ENCODE measurements at places on chromosomes 7 and 10.

DNA sequence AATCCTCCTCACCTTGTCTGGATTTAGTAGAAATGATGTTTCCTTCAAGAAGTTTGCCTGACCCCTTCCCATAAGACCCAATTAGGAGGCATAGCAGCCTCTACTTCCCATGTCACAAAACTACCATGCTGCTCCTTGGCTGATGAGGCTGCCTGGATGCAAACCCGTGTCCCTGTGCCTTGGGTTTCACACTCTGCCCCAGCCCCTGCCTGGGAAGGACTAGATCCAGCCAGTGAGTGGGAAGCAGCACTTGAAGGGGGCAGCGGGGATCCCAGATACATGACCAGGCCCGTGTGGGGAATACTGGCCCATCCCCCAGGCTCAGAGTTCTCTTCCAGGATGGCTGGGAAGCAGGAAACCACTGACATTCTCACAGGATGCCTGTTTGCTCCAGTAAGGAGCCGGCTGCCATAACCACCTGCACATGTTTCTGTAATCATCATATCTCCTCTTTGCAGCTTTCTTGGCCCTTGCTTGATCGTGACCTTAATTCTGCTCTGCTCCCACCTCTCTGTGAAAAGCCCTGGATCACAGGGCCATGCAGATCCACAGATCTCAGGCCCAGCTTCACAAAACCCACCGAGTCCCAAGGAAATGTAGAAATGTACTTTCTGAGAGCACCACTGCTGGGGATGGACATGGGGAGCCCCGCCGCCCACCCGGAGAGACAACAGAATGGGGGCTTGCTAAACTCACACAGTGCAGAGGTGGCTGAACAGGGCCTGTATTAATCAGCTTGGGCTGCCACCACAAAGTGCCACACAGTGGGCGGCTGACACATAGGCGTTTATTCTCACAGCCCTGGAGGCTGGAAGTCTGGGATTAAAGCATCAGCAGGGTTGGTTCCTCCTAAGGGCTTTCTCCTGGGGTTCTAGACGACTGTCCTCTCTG lies 287.8 kb upstream of the IGFBP3 start:
- no peak for DNase-seq

DNA sequence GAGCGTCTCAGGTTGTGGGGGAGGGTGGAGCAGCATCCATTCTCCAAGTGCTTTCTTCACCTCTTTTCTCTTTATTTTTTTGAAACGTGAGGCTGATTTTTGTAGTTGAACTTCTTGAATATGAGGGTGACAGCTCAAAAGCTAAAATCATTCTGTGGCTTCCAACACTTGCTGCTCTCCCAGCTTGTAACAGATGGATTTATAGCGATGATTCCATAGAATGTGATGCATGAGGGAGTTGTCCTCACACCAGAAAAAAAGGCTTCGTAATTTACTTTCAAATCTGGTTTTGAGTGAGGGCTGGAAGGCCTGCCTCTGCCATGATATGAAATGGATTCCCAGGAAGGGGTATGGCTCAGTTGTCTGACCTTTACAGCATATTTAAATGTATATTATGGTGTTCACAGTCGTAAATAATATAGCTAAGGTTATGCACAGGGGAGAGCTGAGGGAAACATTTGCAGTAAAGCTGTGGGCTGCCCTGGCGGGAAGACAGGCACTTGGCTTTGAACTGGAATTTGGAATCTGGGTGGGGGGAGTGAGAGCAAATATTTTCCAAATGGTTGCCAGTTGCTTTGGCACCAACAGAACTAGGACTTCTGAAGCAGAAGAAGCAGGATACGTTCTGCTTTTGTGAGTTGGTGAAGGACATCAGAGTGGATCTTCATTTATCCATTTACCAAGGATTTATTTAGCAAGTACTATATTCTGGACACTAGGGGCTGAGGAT lies 166.7 kb downstream of the SORCS3 start:
- DNase-seq, result no peak

DNA sequence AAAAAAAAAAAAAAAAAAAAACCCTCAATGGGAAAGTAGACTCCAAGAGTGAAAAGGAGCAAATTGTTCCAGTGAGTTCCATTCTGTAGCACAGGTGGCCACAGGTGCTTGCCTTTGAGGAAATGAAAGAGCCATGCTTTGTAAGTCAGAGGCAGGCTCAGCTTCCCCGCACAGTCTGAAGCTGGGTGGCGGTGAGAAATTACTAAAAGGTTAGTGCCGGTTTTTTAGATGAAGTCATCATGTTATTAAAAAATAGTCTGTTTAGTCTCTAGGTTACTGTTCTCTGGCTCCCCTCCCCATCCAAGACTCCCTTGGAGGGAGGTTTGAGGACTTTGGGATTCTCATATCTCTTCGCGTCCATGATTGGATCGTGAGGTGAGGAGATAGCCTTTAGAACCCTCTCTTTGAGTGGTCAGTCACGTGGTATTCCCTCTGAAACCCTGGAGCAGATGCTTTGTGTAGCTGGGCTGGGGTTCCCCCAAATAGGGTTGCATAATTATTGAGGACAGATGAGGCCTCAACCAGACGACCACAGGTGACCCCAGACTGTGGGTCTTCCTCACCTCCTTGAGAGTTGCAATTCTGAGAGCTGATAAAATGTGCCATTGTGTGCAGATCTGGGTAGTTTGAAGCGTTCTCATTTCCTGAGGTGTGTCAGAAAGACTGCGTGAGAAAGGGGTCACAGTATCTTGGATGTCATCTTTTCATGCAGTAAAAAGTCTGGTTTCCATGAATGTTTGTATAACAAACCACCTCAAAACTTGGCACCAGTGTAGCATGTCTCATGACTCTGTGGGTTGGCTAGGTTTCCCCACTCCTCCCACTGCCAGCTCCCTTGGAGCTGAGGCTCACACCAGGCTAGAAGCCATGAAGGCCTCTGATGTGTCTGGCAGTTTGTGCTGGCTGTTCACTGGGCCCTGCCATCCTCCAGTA lies 27.1 kb downstream of the OGDH start:
- no peak for DNase-seq

DNA sequence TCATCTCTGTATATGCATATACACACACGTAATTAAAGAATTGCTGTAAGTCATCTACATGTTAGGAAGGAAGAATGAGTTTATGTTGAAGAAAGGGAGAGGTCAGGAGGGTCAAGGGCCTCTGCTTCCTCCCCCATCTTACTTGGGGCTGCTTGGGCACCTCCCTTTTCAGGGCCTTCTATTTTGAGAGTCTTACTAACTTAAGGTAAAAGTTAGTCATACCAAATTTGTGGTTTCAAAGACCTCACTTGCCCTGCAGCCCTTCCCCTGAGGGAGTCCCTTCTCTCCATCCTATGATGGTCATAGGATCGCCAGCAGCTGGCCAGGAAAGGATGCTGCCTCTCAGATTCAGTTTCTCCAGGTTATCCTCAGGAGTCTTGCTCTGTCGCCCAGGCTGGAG lies 2.6 kb downstream of the PLEKHS1 start:
- DNase-seq, result no peak

DNA sequence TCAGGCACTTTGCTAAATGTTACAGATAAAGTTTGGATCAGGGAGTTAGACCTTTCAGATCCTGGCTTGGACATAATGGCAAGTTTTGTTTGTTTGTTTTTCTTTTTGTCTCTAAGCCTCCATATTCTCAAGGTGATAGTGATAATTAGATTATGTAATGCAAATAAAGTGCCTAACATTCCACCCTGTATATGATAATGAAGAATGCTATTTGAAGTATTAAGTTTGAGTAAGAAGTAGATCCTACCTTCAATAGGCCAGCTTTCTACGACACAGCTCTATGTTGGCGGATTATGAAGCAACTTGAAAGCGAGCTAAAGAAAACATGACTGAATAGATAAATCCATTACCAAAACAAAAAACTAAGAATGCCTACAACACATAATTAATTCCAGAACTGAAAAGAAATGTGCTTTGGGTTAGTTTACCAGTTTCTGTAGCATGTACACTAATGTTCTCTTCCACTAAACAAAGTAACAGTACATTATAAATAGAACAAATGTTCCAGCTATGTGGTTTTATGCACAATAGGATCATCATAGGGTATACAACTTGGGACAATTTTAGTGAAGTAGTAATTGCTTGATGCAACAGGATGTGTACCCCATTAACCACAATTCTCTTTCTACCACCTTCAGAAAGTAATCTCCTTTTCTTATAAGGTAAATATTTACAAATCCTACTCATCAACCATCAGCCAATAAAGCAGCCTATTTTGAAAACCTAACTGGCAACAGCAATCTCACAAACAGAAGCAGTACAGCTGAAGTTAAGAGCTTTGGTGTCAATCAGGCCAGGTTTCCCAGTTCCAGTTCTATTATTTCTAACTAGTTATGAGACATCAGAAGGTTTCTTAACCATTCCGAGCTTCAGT lies 1.5 kb downstream of the SEM1 start:
- no peak for DNase-seq

- peak; percentile 15 for DNase-seq
Measured at GRCh38 chr10:68721673-68722335, 765 bp downstream of the CCAR1 start.

DNA sequence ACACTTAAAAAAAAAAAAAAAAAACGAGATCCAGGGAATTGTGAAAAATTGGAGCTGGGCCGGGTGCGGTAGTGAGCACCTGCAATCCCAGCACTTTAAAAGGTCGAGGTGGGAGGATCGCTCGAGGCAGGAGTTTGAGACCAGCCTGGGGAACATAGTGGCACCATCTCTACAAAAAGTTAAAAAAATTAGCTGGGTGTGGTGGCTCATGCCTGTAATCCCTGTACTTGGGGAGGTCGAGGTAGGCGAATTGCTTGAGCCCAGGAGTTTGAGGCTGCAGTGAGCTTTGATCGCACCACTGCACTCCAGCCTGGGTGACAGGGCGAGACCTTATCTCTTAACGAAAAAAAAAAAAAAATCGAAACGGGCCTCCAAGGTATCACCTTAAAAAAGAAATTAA lies 2.0 kb downstream of the CLDN4 start:
- no peak for DNase-seq

DNA sequence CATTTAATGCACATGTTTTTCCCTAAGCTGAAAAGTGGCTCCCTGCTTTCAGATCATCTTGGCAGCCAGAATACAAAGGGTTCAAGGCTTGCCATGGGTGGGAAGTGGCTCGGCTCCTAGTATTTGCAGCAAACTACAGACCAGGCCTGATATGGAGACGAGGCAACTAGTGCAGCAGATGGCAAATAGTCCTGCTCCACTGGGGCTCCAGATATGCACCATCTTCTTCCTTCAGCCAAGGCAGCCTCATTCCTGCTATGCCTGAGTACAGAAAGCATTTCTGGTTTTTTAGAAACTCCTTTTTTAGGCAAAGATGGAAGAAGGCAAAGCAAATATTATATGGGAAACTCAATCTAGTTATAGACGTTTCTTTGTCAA lies 23.9 kb downstream of the LRRC4 start:
- no peak for DNase-seq

DNA sequence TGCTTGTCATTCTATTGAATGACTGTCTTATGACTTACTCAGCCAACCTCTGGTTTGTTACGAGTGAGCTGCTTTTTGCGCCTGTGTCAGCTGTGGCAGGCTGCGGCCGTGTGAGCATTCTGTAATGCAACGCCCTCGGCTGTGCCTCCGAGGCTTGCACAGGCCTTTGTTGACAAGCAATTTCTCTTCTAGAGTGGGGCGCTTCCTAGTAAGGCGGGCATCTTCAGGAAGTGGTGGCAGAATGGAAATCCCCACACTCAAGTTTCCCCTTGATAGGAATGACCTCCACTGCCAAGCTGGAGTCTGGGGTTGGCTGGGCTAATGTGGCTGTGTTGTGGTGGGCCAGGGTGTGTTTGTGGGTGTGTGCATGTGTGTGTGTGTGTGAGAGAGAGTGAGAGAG lies 20.2 kb upstream of the TMEM178B start:
- DNase-seq, result no peak

DNA sequence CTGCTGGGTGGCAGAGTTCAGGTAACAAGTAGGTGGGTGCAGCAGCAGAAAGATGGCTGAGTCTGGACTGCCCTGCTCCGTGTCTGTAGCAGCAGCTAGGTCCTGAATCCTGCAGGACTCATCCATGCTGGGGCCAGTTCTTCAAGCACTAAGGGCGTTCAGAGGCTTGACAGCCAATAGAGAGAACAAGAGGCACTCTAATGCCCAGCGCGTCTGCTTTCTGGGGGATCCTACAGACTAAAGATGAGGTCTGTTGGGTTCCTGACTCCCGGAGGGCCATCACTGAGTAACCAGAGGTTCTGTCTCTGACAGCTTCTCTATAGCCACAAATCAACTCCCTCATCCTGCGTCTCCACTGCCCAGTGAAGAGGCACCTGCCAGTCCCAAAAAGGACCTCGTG lies 125.5 kb downstream of the PTPN20 start:
- DNase-seq, result no peak

DNA sequence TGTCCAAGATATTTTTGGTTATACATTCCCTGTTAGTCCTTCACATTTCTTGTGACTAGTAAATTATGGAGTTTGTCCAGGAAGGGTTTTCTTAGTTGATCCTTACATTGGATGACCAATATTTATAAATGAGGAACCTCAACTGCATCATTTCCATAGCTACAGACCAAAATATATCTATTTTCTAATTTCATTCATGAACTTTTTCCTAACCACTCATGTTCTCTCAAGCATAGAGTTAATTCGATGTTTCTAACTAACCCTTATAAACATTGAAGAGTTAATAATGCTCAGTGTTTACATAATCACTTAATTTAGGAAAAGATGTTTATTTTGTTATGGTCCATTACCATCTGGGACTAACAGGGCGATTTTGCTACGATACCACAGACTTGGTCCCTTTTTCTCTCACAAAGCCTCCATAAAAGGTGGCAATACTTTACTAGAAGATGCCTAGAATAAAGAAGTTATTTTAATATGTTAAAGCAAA lies 591.0 kb downstream of the MAGI2 start:
- DNase-seq, result no peak

DNA sequence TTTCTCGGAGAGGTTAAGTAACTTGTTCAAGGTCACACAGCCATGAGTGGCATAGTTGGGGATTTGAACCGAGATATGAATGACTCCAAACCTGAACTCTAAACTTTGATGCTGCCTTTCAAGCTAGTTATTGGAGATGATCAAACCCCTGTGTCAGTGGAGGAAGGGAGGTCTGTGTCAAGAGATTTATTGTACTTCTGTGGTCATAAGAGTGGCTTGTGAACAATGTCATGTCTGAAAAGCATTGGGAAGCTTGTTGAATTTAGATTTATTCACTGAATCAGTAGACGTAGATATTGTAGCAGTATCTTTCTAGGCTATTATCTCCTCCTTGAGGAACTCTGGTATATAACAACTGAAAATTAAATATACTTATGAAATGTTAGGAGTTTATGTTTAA lies 27.3 kb downstream of the SNX10 start:
- DNase-seq, result no peak

DNA sequence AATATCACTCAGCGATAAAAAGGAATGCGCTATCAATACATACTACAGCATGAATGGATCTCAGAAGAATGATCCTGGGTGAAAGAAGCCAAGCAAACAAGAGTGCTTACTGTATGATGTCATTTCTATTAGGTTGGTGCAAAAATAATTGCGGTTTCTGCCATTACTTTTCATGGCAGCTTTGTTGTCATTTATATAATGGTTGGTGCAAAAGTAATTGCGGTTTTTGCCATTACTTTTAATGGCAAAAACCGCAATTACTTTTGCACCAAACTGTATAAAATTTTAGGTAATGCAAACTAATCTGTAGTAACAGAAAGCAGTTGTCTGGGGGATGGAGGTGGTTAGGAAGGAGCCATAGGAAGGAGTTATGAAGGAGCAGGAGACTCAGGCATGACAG lies 318.3 kb upstream of the ZMIZ1 start:
- DNase-seq, result no peak
